ENCODE measurements at places on chromosomes 5 and 9. TPM values are rescaled to one million over a fixed set of nuclear protein-coding genes. Genes with fewer than 3 reads are reported as not detected.
A peak's percentile ranks its signal among the peaks of the same experiment; 100 is the strongest.

Gene PCDHB12
- total RNA-seq, result 0.87 TPM

Gene TAS2R1
- not detected for total RNA-seq

Gene CNTNAP3B
- 2.6 TPM for total RNA-seq

Gene CSF2
- total RNA-seq, result not detected

- peak; percentile 50 for DNase-seq
These were observed 2.2 kb downstream of the HNRNPA0 start for GRCh38 chr5:137751869-137752491.

DNA sequence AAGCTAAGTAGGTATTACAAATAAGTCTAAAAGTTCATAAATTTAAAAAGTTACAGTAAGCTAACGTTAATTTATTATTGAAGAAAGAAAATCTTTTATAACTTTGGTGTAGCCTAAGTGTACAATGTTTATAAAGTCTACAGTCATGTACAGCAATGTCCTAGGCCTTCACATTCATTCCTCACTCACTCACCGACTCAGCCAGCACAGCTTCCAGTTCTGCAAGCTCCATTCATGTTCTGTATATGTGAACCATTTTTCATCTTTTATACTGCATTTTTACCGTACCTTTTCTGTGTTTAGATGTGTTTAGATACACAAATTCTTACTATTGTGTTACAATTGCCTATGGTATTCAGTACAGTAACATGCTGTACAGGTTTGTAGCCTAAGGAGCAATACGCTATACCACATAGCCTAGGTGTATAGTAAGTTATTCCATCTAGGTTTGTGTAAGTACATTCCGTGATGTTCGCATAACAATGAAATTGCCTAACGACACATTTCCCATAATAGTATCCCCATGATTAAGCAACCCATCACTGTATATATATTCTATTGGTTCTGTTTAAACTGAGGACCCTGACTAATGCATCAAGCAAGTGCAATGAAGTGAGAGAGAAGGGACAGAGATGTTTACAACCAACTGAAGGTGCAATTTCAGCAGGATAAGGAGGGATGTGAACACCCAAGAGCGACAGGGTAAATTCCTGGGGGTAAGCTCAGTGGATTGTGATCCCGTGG, 88.9 kb upstream of the TRIO start:
- peak; percentile 16 for DNase-seq

GRCh38 chr5:60287174-60287771, 393.7 kb upstream of the PDE4D start:
- DNase-seq, result peak; percentile 31

- no peak for DNase-seq
These were observed 467.2 kb downstream of the KIF4B start for GRCh38 chr5:155480731-155481131.

GRCh38 chr9:19408316-19408692, 505 bp upstream of the ACER2 start:
- DNase-seq, result no peak

- no peak for DNase-seq
These were observed 472.8 kb downstream of the DMRTA1 start for GRCh38 chr9:22919423-22919822.

DNA sequence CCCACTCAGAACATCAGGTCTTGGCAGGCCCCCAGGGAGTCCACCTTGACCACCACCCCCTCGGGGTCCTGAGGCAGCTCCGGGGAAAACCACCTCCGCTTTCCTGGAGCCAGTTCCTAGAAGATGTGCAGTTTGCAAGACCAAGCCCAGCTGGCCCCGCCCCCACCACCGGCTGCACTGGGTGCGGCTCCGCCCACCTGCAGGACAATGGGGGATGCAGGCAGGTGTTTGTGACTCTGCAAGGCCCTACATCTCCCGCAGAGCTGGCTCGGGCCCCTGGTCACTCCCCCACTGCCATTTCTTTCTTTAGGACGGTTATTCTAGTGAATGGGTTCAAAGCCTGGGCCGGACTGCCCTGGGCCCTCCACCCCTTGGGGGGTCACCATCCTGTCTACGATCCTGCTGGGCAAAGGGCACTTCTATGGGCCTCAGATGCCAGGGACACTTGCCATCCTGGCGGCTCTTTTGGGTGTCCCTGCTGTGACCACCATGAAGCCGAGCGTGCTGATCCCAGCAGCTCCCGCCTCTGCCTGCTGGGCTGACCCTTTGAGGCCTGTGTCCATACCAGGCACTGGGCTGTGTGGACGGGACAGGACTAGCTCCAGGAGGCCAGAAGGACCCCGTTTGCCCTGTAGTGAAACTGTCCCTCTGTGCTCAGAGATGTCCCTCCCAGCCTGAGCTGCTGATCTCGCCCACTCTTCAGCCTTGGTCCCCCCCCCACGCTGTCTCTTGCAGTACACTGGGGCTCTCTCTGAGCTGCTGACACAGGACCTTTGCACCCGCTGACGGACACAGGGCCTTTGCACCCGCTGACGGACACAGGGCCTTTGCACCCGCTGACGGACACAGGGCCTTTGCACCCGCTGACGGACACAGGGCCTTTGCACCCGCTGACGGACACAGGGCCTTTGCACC, 5.9 kb upstream of the NACC2 start:
- no peak for DNase-seq

GRCh38 chr9:71760901-71761300, 7.4 kb downstream of the CEMIP2 start:
- DNase-seq, result peak; percentile 33

DNA sequence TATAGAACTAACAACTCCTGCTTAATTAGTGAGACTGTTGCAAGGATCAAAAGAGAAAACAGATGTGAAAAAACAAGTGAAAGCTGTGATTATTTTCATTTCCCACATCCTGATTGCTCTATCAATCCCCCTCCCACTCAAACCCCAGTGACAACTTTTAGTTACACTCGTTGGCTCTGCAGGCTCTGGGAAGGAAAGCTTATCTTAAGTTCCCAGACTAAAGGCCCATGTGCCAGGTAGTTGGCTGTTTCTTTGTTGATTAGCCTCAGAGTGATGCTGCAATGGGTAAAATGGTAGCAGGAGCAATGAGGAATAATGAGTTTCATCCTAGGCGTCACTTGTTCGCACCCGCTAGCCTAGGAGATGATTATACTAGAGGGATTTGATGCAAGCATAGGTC, 133.3 kb upstream of the IFNE start:
- peak; percentile 77 for DNase-seq

DNA sequence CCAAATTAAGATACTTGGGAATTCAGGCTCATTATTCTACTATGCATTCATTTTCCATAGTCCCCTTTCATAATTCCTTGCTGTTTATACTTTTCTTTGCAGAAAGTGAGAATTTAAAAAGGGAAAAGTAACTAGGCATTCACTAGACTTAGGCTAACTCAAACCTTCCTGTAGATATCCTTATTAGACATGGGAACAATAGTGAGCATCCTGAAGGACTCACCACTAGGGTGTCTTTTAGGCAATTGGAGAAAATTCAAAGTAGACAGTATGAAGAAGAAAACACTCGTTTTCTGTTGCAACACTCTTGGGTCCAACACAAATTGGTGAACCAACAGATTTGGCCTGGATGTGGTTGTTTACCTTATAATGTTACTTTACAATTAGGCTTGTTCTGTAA, 213.2 kb upstream of the GRIN3A start:
- DNase-seq, result no peak

DNA sequence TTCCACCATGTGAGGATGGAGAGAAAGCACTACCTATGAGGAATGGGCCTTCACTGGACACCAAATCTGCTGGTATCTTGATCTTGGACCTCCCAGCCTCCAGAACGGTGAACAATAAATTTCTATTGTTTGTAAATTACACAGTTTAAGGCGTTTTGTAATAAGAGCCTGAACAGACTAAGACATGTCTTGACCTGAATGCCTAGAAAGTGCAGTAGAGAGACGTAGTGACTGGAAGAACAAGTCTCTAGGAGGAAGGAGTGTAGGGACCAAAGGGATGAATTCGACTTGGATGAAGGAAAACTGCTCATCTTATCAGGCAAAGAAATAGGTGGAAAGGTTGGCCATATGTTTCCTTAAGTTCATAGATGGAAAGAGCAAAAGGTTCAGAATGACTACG, 309.8 kb upstream of the RGMB start:
- DNase-seq, result no peak

DNA sequence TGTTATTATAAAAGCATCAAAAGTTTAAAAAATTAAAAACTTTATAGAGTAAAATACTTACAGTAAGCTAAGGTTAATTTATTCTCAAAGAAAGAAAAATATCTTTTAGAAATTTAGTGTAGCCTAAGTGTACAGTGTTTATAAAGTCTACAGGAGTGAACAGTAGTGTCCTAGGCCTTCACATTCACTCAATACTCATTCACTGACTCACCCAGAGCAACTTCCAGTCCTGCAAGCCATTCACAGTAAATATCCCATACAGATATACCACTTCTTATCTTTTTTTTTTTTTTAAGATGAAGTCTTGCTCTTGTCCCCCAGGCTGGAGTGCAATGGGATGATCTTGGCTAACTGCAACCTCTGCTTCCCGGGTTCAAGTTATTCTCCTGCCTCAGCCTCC, 73.1 kb upstream of the FST start:
- DNase-seq, result peak; percentile 82

- DNase-seq, result no peak
These were observed 366.4 kb downstream of the PSAT1 start for GRCh38 chr9:78663369-78663768.

DNA sequence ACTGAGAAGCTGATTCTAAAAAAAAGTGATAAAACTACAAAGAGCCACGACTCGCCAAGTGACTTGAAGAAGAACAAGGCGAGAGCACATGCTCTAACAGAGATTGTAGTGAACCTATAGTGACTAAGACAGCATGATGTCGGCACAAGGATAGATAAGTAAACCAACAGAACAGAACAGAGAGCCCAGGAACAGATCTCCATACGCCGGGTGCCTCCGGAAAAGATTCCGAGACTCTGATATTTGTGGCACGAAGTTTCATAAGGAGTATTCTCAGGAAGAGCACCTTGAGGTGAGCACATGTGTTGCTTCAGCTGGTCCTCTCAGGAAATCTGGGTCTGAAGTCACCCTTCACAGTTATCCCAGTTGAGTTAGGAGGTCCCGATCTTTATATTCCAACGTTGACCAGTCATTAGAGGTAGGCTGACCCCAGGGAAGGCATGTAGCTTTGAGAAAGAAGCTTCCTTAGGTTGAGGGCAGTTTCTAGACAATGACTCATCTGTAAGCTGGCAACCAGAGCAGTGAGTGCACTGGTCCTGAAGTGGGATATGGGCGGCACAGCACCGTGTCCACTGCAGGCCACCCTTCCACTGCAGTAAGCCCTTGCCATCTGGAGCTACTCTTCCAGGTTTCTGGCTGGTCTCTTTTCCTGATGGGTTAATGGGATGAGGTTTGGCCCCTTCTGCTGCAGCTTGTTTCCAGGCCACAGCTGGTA, 13.6 kb upstream of the CLK4 start:
- DNase-seq, result no peak
